ENCODE measurements at places on chromosomes 16 and 17. TPM values are rescaled to one million over a fixed set of nuclear protein-coding genes. Genes with fewer than 3 reads are reported as not detected.

DDX52 gene
- 43.4 TPM for total RNA-seq

DNA sequence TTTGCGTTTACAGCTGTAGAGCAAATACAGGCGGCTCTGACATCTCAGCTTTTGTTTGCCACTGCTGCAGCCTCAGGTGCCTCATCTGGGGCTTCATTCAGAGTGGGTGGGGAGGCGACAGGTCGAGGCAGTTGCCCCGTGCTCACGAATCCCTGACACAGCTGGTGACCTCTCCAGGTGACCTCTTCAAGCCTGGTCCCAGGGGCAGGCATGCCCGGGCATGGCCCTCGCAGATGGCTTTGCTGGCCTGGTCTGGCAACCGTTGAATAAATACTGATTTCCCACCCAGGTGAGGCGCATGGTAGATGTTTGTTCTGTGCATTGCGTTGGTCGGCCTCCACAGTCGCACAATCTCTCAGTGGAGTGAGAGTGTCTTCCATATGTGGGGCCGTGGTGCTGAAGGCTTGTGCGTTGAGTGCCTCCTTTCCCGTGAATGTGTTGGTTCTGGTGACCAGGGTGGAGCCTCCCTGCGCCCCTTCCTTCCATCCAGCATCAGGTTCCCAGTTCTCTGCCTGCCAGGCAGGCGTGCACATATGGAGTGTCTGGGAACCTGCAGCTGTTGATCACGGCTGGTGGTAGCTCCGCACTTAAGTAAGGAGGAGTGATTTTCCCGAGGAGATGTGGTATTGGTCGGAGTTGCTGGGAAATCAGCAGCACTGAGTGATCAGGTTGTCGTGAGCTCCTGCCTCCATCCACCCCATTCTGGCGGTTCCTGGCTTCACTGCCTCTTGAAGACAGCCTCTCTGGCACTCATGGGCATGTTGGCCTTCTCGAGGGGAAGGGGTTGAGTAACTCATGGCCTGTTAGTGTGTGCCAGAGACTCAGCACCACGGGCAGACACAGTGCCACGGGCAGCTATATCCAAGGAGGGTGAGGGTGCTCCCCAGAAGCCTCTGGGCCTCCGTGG lies 149.7 kb downstream of the RPTOR start:
- DNase-seq = no peak

DNA sequence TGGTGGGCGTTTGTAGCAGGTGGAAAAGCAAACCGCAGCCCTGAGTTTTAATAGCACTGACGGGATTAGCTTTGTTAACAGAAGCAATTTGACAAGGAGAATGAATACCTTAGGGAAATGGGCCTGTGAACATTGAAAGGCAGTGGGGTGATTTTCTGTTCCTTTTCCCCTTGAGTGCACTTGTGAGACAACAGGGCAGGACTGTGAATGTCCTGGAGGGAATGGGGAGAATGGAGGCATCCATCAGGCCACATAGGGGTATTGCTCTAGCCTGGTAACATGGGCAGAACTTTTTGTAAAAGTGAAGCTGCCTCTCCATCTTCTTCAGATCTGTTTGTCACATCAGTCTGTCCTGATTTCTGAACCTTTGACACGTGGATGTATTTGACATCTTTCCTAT lies 26.2 kb downstream of the USP43 start:
- no peak for DNase-seq

DNA sequence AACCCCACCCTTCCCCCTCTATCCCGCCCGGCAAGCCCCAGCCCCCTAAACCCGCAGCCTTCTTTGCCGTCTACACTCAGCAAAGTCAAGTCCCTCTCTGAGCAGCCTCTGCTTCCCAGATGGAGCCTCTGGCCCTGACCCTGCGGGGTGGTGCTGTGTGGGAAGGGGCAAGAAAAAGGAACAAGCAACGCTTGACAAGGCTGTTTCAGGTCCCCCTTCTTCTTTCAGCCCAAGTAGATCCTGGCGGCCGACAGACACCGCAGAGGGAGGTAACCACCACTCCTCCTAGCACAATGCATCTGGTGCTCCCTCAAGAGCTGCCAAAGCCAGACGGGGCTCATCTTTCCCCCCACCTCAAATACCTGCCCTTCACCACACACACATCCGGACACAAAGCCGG lies 178.3 kb downstream of the ENGASE start:
- DNase-seq = no peak

Measured in activated T-cell treated with anti-CD3 and anti-CD28 coated beads, Interleukin-2, amount 50 U/mL, for 4 hours (primary cell).